Thymus (tissue), 14 donors: ENCODE measurements at places on chromosomes 1 and 21. TPM values are rescaled to one million over a fixed set of nuclear protein-coding genes. Genes with fewer than 3 reads are reported as not detected.

GPR153 gene
- 1.7 TPM for total RNA-seq

COL6A1 gene
- 39.0 TPM for total RNA-seq

MRPL24 gene
- total RNA-seq, result 53.8 TPM

LRRC40 gene
- 22.2 TPM for total RNA-seq

C2CD2 gene
- total RNA-seq, result 8.9 TPM

NTMT2 gene
- not detected for total RNA-seq

DDR2 gene
- total RNA-seq, result 2.4 TPM

TMEM125 gene
- total RNA-seq, result 0.42 TPM

KRTAP13-2 gene
- not detected for total RNA-seq

ZNF648 gene
- under 0.01 TPM for total RNA-seq

LINGO4 gene
- total RNA-seq, result 0.52 TPM

GNAT2 gene
- total RNA-seq, result 0.14 TPM

TMEM82 gene
- not detected for total RNA-seq

MIB2 gene
- total RNA-seq, result 34.9 TPM

OPRD1 gene
- 0.05 TPM for total RNA-seq

ESRRG gene
- 1.3 TPM for total RNA-seq

ERG gene
- total RNA-seq, result 3.9 TPM

OLFML3 gene
- total RNA-seq, result 16.3 TPM

OR2L3 gene
- not detected for total RNA-seq

NADK gene
- 25.0 TPM for total RNA-seq

PTGFRN gene
- total RNA-seq, result 19.7 TPM

MYOG gene
- total RNA-seq, result 7.8 TPM

ASPM gene
- total RNA-seq, result 39.7 TPM

ANXA9 gene
- total RNA-seq, result 0.14 TPM

MROH7 gene
- total RNA-seq, result 0.24 TPM

RLF gene
- total RNA-seq, result 22.4 TPM

HSPB7 gene
- total RNA-seq, result under 0.01 TPM

KDF1 gene
- total RNA-seq, result 2.5 TPM

PTPRU gene
- total RNA-seq, result 5.5 TPM

KRTAP27-1 gene
- total RNA-seq, result not detected

MYBPH gene
- total RNA-seq, result 0.99 TPM

ACBD3 gene
- total RNA-seq, result 21.1 TPM

LHX8 gene
- 0.05 TPM for total RNA-seq

FCRL5 gene
- 0.80 TPM for total RNA-seq

ALX3 gene
- 0.14 TPM for total RNA-seq

SLC45A3 gene
- 0.94 TPM for total RNA-seq

HNRNPCL1 gene
- not detected for total RNA-seq

DNAH14 gene
- 31.9 TPM for total RNA-seq

CELA2A gene
- 0.14 TPM for total RNA-seq

LCE6A gene
- total RNA-seq, result not detected

AKT3 gene
- 45.3 TPM for total RNA-seq

HTR1D gene
- not detected for total RNA-seq

NBPF4 gene
- 0.09 TPM for total RNA-seq

PRAMEF20 gene
- total RNA-seq, result 0.05 TPM

GLMP gene
- 20.3 TPM for total RNA-seq

OR14K1 gene
- not detected for total RNA-seq

LCE3D gene
- not detected for total RNA-seq

BECN2 gene
- not detected for total RNA-seq

ABCG1 gene
- 20.5 TPM for total RNA-seq

ZSWIM5 gene
- 0.24 TPM for total RNA-seq

BLACAT1 gene
- 0.05 TPM for total RNA-seq

AQP10 gene
- 0.05 TPM for total RNA-seq

CAPN9 gene
- total RNA-seq, result 0.19 TPM

HAO2 gene
- 5.8 TPM for total RNA-seq

PRKAA2 gene
- total RNA-seq, result 1.1 TPM
